ENCODE measurements at places on chromosomes 2 and 18.

DNA sequence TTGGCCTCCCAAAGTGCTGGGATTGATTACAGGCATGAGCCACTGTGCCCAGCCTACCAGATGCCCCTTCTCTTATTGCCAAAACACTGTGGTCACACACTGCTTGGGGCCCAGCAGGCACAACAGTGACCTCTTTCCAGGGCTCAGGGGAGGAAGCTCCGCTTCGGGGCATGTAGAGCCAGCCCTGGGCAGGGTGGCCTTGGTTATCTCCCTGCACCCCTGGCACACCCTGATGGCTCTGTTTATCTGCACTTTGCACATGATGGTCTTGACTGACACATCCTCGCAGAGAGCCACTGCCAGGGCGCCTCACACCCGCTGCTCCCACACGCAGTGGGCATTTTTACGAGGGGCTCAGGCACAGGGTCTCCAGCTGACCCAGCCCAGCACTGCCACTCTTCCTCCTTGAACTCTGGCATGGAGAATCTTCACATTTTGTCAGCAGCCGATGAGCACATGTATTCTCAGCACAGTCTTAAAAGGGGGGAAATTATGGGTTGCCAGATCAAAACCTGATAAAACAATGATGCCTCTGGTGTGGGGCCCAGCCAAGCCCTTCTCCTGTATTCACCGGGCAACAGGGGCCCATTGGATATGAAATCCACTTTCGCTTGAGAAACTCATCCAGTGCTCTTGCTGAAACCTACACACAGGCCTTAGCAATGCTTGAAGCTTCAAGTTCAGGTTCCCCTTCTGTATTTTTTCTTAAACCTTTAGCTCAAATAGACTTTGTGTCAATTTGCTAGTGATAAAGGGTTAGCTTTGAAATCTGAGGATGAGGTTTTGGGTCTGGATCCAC lies 5.9 kb downstream of the GYPC start:
- DNase-seq = peak; percentile 43

DNA sequence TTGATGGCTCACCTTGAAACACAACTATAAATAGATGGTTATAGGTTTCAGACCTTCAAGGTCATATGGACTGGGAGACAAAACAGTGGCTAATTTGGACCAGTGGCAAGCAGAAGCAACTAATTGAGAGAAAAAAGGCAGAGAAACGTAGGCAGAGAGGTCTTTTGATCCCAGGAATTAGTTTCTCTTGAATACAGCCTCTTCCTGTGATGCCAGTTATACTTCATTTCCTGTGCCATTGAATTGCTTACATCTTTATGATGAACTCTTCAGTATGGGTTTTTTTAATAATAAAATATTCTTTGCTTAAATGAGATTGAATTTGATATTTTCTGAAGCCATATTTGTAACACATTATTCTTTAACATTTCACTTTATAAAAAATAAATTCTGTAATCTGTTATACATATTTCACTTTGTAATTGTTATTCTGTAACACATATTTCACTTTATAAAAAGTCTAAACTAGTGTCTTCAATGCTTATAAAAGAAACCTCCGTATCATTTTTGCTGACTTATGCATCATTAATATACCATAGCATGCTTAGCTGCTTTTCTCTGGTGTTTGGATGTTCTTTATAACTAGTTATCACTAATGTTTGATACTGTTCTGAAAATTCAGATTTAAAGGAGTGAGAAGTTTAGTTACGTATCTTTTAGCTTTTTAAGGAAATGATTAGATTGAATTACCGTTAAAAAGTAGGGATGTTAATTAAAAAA lies 8.9 kb downstream of the VAPA start:
- no peak for DNase-seq

DNA sequence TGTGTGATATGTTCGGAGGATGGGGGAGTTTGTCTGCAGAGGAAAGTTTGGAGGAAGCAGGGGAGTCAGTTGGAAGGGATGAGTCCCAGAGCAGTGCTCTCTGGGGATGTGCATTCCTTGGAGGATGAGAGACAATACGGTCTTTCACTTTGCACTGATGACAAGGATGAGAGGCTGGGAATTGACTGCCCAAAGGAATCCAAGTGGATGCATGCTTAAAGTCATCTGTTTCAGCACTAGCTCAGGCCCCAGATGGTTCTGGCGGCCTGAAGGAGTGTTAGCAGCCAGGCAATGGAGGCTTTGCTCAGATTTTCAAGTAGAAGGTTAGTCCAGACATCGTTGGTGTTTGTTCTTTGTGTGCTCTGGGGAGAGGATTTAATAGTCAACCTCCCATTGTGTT lies 100.2 kb downstream of the CRIM1 start:
- DNase-seq = no peak

- no peak for DNase-seq
Measured at GRCh38 chr2:24147364-24147763, 24.1 kb downstream of the FAM228B start.

- no peak for DNase-seq
Measured at GRCh38 chr18:8176109-8176508, 433.1 kb upstream of the RAB12 start.

DNA sequence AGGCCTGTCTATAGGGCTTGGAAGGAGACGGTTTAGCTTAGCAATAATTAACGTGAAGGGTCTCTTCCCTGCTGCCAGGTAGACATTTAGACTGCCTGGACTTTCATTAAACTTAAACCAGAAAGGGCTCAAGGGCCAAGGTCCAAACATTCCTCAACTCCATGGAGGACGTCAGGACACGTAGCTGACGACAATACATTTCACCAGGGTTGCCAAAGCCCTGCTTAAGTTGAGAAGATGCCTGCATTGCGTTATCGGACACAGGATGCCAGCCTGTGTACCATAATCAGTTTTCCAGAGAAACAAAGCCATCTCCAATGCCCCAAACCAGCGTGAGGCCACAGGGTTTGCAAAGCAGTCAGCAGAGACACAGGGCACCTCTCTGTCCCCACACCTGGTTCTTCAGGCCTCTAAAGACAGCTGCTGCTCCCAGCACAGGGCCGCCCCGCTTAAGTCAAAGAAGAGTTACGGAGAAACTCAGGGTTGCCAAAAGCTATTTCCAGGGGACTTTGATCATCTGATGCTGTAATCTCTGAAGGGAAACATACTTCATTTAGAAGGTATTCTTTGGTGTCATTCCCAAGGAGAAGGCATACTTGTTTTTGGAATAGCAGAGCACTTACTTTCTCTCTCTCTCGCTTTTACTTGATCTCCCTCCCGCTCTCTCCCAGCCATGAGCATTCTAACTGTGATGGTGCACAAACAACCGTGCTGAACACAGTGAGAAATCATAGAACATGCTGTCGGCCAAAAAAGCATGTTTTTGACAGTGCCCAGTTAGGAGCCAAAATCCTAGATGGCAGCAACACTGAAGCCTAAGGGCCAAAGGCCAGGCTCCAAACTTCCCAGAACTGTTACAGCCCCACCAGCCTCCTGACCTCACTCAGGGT lies 46.0 kb downstream of the TTC32 start:
- DNase-seq = no peak

DNA sequence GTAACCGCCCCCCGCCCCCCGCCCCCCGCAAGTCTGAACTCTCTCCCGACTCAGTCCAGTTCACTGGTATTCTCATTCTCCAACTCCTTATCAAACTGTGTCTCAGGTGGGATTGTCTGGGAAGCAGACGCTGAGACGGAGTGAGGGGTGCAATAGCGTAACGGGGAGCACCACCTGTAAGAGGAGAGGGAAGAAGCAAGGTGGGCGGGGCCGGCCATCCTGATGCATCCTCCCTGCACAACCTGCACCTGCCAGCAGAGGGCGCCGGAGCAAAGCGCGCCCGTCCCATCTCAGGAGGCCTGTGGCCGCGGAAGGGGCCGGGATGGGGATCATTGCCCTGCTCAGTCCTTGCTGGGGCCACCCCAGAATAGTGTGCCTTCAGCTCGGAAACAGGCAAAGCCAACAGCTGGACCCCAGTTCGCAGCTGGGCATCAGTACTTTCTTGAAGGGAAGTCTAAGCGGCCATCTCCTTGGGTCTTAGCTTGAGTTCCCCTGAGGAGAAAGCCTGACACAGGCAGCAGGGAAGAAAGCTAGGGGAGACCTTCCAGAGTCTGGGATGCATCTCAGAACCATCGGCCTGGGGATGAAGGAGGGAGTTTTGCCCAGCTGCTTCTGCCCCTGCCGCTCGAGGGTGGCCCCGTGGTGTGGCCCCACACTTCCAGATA lies 208.0 kb downstream of the TFCP2L1 start:
- DNase-seq = peak; percentile 87

DNA sequence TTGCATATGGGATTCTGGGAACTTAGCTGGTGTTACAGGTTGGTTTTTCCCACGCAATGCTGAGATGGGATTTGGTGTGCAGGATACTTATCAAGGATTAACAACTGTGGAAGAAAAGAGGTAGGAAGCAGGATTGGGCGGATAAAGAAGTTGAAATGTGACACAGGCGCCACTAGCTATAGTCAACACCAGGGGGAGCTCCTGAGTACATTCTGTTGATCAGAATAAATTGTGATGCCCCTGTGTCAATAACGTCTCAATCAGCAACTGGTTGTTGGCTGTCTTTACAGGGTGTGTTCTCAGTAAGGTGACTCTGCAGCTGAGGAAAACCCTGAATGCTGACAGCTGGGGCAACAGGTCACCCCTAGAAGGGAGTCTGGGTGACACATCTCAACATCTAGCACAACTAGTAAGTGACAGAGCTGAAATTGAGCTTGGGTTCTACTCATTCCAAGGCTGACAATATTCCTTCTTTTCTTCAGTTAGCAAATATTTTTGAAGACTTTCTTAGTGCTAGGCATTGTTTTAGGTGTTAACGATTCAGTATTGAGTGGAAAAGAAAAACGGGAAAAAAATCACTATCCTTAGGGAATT lies 143.0 kb downstream of the ARL6IP6 start:
- peak; percentile 33 for DNase-seq

GRCh38 chr18:78431606-78432005 lies 548.0 kb upstream of the SALL3 start:
- no peak for DNase-seq

DNA sequence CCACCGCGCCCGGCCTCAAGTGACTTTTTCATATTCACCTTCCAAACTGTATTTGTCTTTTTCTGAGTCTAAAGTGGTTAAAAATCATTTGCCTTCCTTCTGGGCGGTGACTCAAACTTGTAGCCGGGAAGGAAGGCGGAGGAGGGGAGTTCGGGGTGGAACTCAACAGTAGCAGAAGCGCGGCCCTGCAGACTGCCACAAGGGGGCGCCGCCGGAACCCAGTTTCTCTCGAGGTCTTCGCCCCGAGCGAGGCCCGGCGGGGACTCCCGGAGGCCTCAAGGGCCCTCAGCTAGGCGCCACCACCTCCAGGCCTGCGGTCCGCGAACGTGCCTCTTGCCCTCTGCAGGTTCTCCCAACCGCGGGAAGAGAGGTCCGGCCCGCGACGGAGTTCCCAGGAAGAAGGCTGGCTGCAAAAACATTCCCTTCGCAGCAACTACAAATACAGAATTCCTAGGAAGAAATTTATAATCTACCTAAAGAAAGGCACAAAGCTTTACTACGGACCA lies 16.8 kb upstream of the ITM2C start:
- DNase-seq = peak; percentile 97

DNA sequence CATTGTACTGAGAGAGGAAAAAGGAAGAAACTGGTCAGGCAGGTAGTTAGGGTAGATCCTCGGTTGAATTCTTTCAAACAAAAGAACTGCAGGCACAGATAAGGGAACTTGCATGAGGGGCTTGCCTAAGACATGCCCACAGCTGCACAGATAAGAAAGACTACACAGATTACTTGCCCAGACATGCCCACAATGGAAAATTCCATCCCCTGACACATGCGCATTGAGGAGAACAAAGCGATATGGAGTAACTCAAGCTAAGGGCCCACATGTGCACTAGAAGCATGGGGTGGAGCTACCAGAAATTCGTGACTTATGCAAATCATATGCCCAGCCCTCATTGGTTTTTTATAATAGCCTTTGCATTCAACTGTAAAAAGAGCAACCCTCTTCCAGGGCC lies 181.3 kb upstream of the ZNF521 start:
- no peak for DNase-seq

- DNase-seq = no peak
Measured at GRCh38 chr2:99260184-99260583, 4.7 kb upstream of the LYG2 start.

- no peak for DNase-seq
Measured at GRCh38 chr2:128451084-128452023, 132.7 kb upstream of the HS6ST1 start.

DNA sequence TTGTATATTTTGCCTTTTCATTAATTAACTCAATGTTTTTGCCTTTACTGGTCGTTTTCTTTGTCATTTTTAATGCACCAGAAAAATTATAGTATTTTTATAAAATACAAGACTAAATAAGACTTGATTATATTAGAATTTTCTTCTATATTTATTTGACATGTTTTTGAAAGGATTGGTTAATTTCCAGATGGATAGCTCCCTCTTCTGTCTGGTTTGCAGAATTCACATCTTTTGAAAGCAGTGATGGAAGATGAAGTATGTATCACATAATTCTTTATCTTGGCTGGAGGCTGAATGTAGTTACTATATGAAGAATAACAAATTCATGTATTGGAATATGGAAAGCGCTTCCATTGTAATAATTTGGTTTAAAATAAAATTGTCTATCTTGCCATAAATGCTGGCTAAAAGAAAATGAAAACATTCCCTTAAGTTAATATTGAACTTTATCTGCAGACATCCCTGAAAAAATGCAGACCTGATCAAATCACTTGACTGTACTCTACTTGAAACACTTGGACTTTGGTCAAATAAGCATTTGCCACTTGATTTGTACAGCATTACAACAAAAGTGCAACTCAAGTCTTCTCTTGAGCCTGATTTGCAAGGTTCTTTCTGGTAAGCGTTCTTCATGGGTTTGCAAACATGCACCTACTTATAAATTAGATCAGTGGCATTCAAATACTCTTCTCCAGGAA lies 86.3 kb upstream of the EFEMP1 start:
- DNase-seq = no peak

GRCh38 chr2:37671816-37672103 lies 318 bp upstream of the CDC42EP3 start:
- DNase-seq = no peak

- no peak for DNase-seq
Measured at GRCh38 chr2:207796585-207797350, 27.1 kb upstream of the FZD5 start.
